Activated T-helper 1 cell treated with anti-CD3 and anti-CD28 coated beads, Interleukin-12 subunit alpha, Interleukin-12 subunit beta, Interleukin-2, Interleukin-4 antibody, amounts not matched to agents 30 ng/mL and 10 ng/mL and 1 ng/mL, durations not matched to agents 14 hours and 24 hours and 36 hours (primary cell): ENCODE measurements at places on chromosomes 6 and 20.

DNA sequence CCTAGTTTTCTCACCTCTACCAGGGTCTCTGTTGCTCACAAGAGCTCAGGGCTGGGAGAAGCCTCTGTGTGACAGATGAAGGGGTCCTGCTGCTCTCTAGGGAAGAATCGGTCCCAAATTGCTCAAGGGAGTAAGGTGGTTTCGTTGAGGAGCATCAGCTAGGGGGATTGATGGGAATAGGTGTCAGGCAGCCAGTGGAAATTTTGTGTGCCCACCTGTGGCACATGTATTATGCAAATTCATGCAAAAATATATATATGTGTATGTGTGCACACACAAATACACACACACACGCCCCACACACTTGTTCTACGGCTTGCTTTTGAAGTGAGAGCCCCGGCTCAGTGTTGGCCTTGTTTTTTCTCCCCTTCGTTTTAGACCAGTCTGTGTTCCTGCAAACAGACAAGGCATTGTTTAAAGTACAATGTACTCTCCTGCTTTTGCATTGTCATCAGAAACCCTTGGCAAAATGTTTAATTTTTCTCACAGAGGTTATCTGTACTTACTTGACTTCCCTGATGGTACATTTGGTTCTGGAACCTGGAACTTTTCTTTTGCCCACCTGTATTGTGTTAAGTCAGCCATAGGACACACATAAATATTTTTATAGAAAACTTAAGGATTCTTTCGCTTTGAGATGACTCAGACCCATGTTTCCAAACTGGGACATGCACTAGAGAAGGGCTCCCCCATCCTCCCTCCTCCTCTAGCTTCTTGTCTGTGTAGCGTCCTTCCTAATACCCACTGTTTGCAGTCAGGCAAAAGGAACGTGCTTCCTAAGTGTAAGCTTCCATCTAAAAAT is 26.7 kb downstream of the FOXO3 start:
- DNase-seq, result no peak

- DNase-seq, result no peak
Measured at GRCh38 chr6:38215651-38216311, 396.3 kb downstream of the ZFAND3 start.

DNA sequence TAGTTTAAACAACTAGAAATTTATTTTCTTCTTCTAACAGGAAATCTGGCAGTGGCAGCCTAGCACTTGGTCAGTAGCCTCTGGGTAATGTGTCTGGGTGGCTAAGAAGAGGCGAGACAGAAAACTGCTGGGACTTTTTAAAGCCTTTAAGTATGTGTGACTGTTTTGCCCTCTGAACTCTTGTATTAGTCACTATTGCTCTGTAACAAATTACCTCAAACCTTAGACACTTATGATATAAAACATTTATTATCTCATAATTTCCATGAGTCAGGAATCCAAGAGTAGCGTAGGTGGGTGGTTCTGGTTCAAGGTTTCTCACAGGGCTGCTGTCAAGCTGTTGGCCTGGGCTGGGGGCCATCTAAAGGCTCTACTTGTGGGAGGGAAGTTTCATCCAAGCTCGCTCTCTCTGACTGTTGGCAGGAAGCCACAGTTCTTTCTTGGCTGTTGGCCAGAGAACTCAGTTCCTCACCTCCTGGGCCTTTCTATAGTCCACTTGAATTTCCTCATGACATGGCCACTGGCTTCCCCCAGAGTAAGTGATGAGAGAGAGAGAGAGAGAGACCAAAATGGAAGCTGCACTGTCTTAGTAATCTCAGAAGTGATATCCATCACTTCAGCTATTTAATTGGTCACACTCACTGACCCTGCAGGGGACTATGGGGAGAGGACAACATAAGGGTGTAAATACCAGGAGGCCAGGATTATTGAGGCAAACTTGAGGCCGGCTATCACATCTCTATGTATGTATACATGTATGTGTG is 17.4 kb upstream of the TBC1D22B start:
- DNase-seq, result peak; percentile 49

GRCh38 chr6:15320693-15321092 is 74.8 kb downstream of the JARID2 start:
- DNase-seq, result no peak

DNA sequence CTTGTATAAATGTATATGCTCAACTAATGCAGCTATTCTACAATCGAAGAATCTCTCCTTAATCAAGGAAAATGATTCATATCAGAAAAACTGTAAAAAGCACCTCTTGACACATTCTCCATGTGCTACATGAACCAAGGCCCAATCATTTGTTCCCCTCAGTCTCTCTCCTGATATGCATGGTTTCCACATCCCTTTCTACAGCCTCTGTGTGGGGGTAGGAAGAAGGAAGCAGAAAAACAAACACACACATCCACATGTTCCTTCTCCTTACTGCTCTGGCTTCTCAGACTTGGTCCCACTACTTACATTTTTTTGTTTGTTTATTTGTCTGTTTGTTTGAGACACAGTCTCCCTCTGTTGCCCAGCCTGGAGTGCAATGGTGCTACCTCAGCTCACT is 510.5 kb downstream of the PRKN start:
- DNase-seq, result no peak

DNA sequence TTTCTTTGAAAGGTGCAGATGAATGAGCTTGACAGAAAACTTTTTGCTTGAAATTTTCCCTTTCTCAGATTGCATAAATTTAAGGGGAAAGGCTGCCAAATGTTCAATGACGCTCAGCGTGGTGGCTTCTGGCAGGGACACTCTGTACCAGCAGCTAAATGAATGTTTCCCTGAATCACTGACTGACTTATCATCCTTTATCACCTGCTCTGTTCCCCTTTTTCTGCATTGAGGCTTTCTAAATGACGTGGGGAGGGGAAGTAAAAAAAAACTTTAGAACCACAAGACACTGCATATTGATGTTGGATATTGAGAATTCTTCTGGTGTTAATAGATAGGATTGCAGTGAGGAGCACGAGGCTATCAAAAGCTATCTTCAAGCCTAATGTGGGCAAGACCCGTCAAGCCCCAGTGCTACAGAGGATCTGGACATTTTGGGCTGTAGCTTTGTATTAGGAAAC is 46.9 kb upstream of the ENPP5 start:
- no peak for DNase-seq

DNA sequence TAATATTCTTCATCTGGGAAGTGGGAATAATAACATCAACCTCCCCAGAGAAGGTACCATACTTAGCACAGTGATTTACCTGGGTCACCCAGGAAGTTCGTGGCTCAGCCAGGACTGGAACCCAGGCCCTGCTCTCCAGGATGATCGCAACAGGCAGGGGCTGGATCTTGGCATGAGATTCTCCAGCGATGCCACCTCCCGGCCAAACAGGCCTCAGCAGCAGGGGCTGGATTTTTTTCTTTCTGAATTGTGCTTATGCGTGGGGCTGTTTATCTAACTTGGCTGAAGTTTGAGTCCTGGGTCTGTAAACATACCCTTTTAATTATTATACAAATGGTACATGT is 129.5 kb upstream of the PTPN1 start:
- DNase-seq, result no peak
